ENCODE measurements at places on chromosomes 11 and 22.

DNA sequence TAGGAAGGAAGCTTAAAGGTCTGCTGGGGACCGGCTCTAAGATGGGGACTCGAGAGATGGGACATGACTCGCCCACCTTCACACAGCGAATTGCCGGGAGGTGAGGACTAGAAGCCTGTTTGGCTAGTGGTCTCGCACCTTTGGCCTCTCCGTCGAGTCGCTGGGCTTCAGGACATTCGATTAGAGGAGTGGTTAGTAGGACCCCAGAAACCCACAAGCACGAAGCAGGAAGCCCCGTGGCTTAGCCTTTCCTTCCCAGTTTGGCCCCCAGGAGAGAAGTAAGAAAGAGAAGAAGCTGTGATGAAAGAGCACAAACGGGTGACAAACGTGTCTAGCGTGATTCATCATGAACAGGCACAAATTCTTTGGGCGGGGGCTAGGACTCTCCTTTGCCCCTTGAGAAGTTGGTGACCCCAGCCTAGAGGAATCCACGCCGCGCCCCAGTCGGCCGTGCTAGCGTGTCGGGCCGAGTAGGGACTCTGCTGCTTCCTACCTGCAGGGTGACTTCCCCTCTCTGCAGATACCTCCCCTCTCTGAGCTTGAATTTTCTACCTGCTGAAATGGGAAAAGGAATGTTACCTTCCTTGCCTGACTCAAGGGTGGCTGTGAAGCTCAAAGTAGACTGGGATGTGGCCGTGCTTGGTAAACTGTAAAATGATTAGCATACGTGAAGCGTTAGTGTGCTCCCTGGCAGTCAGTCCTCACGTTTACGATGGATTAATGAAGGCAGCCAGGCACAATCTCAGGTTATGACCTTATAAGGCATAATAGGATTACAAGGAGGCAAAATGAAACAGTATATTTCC lies 1.1 kb upstream of the ADM start:
- DNase-seq: no peak

- DNase-seq: no peak
These were observed 858 bp downstream of the OAF start for GRCh38 chr11:120211522-120212258.

GRCh38 chr11:44463751-44464150 lies 101.7 kb upstream of the CD82 start:
- DNase-seq: no peak

GRCh38 chr11:130118636-130119387 lies 40.8 kb upstream of the ST14 start:
- DNase-seq: no peak

- no peak for DNase-seq
These were observed 3.3 kb upstream of the CRYBB3 start for GRCh38 chr22:25196326-25196725.

All from right renal pelvis (tissue), 4 donors.